ENCODE measurements at places on chromosomes 1 and 21.

- no peak for DNase-seq
These were observed 69.5 kb downstream of the ARHGEF16 start for GRCh38 chr1:3523980-3524379.

DNA sequence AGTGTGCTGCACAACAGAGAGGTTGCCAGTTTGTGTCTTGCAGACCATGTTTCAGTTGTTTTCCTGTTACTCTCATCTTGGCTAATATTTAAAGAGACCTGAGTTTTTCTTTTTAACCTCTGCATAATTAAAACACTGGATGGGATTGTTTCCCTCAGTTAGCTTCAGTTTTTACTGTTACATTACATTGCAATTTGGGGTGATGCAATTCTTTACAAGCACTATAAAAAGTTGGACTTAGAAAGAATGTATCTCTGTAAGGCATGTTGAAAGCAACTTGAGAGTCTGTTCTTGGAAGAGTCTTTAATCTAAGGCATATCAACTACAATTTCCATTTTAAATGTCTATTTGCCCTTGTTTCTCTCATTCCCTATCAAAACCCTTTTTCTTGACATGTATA is 99.1 kb downstream of the DNM3 start:
- no peak for DNase-seq

GRCh38 chr1:228262475-228262874 is 54.6 kb downstream of the OBSCN start:
- DNase-seq: no peak

DNA sequence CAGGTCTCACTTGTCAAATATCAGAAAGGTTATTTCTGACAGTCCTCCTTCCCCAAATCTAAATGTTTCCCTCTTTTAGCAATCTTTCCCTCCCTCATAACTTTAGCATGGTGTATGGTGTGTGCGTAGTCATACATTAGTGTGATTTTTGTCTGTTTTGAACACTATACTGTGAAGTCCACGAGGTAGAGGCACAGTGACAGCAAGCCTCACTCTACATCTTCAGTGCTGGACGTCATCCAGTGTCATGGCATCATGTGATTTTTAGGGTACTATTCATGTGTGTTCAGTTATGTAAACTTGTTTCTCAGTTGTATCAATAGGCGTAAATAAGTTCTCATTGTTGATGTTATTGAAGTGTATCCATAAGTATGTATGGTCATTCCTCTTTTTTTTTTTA is 39.1 kb downstream of the DYRK1A start:
- no peak for DNase-seq

DNA sequence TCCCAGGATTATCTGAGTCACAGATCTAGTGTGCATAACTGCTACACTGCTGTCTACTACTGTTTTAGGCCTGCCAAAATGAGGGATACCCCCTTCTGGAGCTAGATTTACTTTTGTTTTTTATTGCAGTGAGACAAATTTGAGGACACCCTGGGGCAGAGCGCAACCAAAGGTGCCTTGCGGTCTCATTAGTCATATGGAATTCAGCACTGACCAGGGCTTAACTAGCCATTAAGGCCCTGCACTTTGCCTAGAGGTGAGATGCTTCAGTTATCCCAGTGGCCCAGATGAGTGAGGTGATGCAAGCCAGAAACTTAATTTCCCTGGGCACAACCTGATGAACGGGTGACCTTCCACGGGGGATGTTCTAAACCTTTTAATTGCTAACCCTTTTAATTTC is 998 bp upstream of the SPAG17 start:
- no peak for DNase-seq

GRCh38 chr1:52856026-52856425 is 13.5 kb downstream of the ZYG11A start:
- DNase-seq: no peak

- DNase-seq: no peak
These were observed 14.5 kb downstream of the NES start for GRCh38 chr1:156662800-156663055.
